ENCODE measurements at places on chromosomes 7 and 10. TPM values are rescaled to one million over a fixed set of nuclear protein-coding genes. Genes with fewer than 3 reads are reported as not detected.
A peak's percentile ranks its signal among the peaks of the same experiment; 100 is the strongest.

Gene UPK3B
- 0.82 TPM for total RNA-seq

- DNase-seq, result no peak
These were observed 171.5 kb downstream of the PARD3 start for GRCh38 chr10:34643620-34644019.

DNA sequence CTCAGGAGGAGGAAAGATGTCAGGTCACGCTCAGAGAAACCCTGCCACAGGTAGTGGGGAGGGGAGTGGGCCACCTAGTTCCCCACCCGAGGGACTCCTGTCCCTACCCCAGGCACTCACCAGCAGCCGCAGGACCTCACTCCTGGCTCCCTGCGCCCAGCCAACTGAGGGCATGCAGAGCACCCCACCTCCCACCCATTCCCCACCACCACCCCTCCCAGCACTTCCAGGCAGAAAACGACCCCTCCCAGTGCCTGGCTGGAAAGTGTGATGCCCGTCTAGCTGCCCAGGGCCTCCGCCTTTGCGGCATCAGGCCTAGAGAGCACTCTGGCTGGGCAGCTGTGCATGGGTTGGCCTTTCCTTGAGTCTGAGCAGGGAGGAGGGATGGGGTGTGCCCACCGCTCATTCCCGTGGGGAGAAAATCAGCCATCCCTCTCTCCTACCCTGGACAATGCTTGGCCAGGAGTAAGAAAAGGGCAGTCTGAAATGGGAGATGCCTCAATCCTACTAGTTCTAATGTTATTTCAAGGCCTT lies 1.3 kb downstream of the C10orf105 start:
- DNase-seq, result no peak

DNA sequence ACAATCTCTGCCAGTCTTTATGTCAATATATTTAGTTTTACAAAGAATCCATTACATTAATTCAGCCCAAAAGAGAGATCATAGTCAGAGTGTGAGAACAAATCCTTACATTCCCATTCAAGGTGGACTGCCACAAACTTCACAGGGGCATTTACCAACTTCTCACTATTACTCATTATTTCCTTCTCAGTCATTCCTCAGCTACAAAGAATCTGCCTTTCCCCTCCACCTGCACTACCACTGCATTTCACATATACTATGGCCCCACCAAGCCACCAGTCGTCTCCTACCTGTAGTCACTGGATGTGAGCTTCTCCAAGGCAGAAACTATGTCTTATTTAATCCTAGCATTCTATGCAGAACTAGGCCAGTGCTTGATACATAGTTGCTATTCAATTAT lies 94.3 kb downstream of the USP6NL start:
- no peak for DNase-seq

GRCh38 chr7:121608785-121609184 lies 212.7 kb upstream of the FAM3C start:
- no peak for DNase-seq

GRCh38 chr10:97542169-97543024 lies 30.2 kb upstream of the ANKRD2 start:
- DNase-seq, result peak; percentile 91

DNA sequence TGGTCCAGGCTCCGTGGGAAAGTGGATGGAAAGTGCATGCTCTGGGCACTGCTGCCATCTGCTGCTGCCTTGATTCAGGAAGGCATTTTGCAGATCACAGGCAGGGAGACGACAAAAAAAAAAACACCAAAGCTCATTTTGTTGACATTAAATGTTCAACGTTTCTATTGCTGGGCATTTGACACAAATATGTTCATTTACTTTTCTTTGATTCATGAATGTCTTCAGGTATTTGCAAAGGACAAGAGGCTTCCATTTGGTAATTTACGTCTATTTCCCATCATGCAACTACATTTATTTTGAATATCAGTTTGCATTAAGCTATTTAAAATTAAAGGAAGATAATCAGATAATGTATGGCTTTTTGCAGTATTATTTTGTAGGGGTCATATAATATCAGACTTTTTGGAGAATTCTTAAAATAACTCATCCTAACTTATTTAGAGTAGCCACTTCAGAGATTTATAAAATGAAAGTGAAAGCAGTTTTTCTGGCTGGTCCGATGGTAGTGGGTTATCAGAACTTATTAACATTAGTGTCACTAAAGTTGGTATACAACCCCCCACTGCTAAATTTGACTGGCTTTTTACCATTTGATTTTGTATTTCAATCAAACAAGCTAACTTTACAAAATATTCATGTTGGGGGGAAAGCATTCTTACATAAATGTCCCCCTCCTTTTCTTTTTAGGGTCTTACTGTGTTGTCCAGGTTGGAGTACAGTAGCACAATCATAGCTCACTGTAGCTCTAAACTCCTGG lies 65.3 kb downstream of the PDIA4 start:
- DNase-seq, result peak; percentile 82

- DNase-seq, result no peak
These were observed 213.5 kb upstream of the ZNF32 start for GRCh38 chr10:43861966-43862751.

Gene FGFBP3
- total RNA-seq, result 0.16 TPM

Gene CUZD1
- total RNA-seq, result not detected

GRCh38 chr7:148575640-148576411 lies 14.7 kb upstream of the C7orf33 start:
- peak; percentile 75 for DNase-seq

DNA sequence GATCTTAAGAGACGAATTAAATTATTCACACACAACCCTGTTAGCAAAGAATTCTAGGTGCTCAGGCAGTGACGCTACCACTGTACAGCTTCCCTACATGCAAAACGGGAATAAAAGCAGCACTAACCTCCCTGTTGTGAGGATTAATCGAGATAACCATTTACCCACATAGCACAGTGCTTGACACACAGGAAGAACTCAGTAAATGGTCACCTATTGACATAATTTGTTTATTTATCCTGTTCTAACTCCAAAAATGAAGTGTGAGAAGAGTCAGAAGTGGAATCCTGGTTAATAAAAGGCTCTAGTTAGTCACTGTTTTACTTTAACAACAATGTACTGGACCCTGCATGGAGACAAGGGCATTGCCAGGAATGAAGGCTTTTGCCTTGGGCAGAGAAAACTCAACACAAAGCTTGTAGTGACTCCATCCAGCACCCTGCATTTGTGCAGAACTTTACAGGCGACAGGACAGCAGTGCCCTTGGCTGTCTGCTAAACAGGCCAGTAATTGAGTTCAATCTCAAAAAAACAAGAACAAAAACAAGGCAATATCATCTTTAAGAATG lies 103.8 kb downstream of the SORBS1 start:
- DNase-seq, result no peak

GRCh38 chr10:12513775-12514673 lies 164.7 kb downstream of the CAMK1D start:
- no peak for DNase-seq

GRCh38 chr7:70893971-70894715 lies 237.8 kb upstream of the GALNT17 start:
- DNase-seq, result no peak

DNA sequence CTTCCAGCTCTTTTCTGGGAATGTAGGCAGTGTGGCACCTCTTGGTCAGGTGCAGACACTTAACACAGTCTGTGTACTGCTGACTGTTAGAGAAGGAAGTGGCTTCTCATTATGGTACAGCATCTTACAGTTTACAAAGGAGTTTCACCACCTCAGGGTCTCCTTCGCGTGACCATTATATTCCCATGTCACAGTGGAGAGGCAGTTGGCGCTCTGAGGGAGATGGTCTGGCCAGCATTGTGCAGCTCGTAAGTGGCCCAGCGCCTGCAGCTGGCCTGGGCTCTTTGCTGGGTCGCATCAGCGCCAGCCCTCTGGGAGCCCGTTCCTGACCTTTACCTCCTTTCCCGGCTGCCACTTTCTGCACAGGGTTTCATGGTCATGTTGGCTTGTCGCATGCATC lies 15.4 kb downstream of the TSPAN15 start:
- no peak for DNase-seq

DNA sequence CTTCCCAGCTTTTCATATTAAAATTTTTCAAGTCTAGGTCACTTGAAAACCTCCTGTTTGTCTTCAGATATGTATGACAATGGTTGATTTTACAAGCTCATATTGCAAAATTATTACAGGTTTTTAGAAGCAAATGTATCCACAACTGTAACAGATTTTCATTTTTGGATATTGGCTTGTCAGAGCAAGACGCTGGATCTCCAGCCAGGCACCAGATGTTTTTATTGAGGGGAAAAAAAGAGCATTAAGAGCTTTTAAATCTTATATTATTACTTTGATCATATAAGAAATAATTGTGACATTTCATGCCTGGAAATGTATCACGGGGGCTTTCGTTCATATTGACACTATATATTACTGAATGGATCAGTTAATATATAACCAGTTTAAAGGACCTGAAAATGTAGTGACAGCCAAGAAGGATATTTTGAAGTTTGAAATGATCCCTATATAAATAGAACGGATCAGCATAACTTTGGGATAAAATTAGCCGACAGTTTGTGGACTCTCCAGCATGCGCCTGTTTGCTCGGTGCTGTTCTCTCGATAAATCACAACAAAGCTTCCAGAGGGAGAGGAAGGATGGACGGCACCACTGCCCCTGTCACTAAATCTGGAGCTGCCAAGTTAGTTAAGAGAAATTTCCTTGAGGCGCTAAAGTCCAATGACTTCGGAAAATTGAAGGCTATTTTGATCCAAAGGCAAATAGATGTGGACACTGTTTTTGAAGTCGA lies at the start of gene ASB4:
ASB4 (plus strand) TSS at position 553 of the 733 bp plus-strand sequence; CDS start at position 582, 29 bp downstream.
- DNase-seq, result no peak

DNA sequence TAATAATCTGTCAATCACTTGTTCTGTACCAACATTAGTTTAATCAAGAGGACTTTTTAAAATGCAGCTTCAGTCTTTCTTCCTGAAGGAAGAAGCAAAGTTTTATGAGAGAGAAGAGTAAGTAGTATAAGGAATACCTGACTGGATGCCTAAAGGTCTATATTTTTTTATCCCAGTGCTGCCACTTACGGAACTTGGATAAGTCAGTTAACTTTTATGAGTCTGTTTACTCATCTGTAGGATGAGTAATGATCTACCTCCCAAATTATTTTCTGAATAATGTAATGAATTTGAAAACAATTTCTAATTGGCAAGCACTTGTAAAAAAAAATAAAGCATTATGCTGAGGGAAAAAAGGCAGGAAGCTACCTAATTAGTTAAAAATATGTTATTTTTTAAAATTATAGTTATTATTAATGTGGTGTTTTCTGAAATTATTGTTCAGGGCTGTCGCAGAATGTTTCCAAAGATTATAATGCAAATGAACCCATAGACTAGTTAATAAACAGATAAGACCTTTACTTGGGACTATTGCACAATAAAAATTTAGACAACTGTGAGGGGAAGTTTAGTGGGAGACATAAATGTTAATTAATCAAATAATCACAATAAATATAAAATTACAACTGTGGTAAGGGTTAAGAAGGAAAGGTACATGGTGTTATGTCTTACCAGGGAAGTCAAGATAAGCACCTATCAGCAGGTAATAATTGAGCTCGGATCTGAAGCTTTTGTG lies 24.6 kb downstream of the SLK start:
- DNase-seq, result no peak

Gene SKIDA1
- total RNA-seq, result 4.2 TPM

Gene RNF32
- total RNA-seq, result 0.83 TPM

DNA sequence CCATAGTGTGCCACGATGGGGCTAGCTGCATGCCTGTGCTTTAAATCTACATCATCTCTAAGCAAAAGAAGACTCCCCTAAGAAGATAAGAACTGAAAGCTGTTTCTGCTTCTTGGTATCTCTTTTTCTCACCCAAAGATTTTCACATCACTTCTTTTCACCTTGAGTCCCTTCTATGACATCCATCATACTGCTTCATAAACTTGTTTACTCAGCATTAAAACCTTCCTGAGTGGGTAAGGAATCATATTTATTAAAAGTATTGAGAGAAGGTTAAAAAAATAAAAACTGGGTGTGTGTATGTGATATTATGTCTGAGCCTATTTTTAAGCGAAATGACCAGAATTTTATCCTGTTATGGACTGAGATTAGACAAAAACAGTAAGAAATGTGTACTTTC lies 150.3 kb downstream of the HPSE2 start:
- DNase-seq, result no peak

Gene ANKRD16
- total RNA-seq, result 8.9 TPM

Measured in sigmoid colon (tissue), 7 donors.